Activated CD8-positive, alpha-beta T cell treated with anti-CD3 and anti-CD28 coated beads, Interleukin-2, amount 10 ng/mL, durations not matched to agents 7 days and 5 days (primary cell): ENCODE measurements at places on chromosomes 4 and X.

DNA sequence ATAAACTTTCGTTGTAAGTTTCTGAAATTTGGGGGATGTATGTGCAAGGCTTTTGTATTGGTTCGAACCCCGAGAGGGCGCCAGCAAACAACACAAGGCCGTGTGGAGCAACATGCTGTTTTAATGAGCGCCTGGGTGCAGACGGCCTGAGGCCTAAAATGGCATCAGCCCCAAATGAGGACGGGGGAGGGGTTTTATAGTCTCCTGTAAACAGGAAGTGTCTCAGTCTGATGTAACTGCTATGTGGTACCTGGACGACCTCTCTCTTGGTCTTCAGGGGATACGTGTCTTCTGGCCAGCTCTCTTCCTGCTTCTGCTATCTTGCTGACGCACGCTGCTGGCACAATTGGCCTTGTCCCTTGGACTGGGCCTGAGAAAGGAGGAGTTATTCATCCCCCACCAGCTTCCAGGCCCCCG is 1348.0 kb downstream of the ADGRL3 start:
- no peaks in the 10 kb centered on the region for H3K27me3 ChIP-seq
- no peaks in the 10 kb centered on the region for H3K4me1 ChIP-seq
- no peaks in the 10 kb centered on the region for H3K36me3 ChIP-seq

DNA sequence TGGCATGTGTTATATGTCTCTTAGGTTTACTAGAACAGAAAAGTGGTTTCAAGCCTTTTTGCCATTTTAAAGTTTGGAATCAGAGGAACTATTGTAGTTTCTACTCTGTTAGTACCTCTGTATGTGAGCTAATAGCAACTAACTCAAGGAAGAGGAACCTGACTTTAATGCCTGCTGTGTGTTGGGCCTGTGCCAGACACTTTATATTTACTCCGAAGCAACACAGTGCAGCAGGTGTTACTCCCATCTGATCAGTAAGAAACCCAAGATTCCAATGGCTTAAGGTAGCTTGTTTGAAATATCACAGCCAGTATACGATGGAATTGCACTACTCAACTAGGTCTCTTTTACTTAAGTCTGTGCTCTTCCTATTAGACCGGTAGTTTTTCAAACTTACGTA is 79.2 kb downstream of the USP9X start:
- H3K27ac ChIP-seq = no peak overlapping the region
- peaks cover 17% of the 10 kb centered on the region for H3K36me3 ChIP-seq
- no peaks in the 10 kb centered on the region for H3K4me1 ChIP-seq
- no peaks in the 10 kb centered on the region for H3K27me3 ChIP-seq

DNA sequence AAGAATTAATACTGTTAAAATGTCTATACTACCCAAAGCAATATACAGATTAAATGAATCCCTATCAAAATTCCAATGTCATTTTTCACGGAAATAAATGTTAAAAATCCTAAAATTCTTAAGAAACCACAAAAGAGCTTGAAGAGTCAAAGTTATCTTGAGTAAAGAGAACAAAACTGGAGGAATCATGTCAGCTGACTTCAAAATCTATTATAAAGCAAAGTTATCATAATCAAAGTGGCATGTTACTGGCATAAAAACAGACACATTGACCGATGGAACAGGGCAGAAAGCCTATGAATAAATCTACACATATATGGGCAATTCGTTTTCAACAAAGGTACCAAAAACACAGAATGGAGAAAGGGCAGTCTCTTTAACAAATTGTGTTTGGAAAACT is 579.0 kb downstream of the INPP4B start:
- H3K27ac ChIP-seq = no peak overlapping the region
- peaks cover 30% of the 10 kb centered on the region for H3K4me1 ChIP-seq
- no peaks in the 10 kb centered on the region for H3K27me3 ChIP-seq
- no peak overlapping the region for H3K4me3 ChIP-seq
- DNase-seq = no peak
- H3K36me3 ChIP-seq = peaks cover 54% of the 10 kb centered on the region

DNA sequence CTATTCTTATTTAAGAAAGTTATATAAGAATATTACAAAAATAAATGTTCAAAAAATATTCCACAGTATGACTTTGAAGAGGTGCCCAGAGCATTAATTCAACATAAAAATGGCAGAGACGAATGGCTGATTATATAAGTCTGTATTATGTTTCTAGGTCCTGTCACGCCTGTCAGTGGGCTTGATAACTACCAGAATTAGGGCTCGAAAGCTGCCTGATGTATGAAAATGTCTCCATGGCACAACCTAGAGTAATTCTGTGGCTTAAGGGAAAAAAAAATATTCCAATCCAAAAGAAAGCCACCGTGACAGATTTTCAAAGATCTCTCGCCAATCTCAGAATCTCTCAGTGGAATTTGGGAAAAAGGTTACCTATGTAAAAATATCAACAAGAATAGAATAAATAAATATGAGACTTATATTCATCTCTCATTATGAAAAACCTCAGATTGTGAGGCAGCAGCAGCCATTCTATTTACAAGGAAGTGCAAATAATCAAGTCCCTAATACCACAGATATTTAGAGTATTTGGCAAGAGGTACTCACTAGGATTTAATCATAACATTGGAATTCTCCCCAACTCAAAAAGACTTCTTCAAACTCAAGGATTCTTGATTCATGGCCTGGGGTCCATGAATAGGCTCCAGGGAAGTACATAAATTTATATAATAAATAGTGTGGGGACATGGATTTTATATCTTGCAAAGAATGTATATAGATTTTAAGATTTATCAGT is 489.1 kb upstream of the INTU start:
- no peak for DNase-seq
- no peaks in the 10 kb centered on the region for H3K36me3 ChIP-seq
- H3K4me1 ChIP-seq = no peaks in the 10 kb centered on the region
- no peak overlapping the region for H3K4me3 ChIP-seq

- H3K4me3 ChIP-seq = no peak overlapping the region
- H3K36me3 ChIP-seq = no peaks in the 10 kb centered on the region
- H3K27ac ChIP-seq = no peak overlapping the region
- peaks cover 28% of the 10 kb centered on the region for H3K4me1 ChIP-seq
Observed at GRCh38 chrX:154125391-154126040, 18.5 kb upstream of the OPN1LW start.

- no peak overlapping the region for H3K27ac ChIP-seq
- H3K27me3 ChIP-seq = no peaks in the 10 kb centered on the region
- peaks cover 2% of the 10 kb centered on the region for H3K36me3 ChIP-seq
- no peak for DNase-seq
Observed at GRCh38 chr4:94525993-94526728, 74.4 kb downstream of the PDLIM5 start.

DNA sequence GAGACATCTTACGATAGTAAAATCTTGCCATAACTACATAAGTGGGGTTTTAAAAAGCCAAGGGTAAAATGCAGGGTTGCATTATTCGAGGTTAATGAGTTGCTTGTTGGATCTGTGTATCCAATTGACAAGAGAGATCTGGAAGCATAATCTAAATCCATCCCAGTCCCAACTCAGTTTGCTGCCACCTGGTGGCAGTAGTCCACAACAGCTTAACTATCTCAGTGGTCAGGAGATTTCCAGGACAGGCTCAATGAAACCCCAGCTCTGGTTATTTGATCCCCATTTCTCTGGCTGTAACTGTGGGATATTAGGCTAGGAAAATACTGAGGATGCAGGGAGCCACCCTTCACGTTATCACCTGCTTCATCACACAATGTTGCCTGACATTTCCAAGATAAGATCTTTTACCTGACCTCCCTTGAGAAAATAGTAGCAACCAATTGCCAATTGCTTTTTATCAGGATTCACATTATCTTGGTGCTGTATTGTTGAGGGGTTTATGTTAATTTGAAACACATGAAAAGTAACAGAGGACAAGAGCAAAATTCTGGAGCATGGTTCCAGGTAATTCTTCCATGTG is 88.2 kb upstream of the TNIP3 start:
- DNase-seq = peak; percentile 69
- H3K4me3 ChIP-seq = no peak overlapping the region
- H3K27ac ChIP-seq = no peak overlapping the region
- H3K27me3 ChIP-seq = no peaks in the 10 kb centered on the region

DNA sequence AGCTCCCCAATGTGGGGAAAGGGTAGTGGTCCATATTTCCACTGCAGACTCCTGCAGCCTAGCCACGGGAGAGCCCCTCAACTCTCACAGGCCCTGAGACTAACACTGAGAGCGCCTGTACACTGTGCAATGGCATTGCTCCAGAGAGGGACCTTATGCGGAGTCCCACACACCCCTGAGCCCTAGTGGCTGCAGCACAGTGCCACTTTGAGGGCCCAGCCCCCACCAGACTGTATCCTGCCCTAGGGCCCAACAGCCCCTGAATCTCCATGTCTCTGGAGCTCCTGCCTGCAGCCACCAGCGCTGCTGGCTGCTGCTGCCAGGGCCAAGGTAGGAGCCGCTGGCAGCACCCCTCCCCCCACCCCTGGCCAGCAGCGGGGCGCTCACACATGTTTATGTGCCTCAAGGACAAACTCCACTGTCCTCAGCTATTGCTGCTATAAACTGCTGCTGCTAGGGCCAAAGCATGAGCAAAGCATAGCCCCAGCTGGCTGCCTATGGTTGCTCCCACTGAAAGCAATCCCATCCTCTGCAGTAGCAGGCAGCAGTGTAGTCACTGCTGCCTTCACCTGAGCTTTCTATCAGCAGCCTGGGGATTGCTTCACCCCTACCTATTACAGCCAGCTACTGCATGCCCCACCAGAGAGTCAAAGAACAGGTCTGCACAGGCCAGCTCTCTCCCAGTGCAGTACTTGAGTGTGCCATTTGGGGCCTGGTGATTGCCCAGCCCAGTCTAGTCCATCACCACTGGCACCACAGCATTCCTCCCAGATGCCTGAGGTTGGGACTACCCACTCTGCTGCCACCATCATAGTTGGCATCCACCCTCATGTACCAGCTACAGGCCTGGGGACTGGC is 24.3 kb downstream of the TMEM154 start:
- peaks cover 47% of the 10 kb centered on the region for H3K36me3 ChIP-seq
- H3K27me3 ChIP-seq = no peaks in the 10 kb centered on the region
- DNase-seq = no peak
- no peak overlapping the region for H3K4me3 ChIP-seq
- no peak overlapping the region for H3K27ac ChIP-seq

DNA sequence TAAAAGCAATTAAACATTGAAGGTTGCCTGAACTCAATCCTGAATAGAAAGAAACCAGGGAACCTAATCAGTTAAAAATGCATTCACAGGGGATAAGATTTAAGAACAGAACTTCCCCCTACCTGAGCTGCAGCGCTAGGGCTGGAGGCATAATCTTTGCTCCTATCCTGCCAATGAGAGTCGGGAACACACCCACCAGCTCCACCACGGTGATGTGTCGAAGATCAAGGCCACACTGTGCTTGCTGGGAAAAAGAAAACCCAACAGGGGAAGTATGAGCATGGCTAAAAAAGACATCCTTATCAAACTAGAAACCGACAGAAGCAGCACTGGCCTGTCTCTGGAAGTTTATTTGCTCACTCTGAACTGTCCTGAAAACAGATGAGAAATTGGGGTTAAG is 66.3 kb downstream of the SRPX start:
- DNase-seq = no peak
- H3K36me3 ChIP-seq = no peaks in the 10 kb centered on the region
- H3K27ac ChIP-seq = no peak overlapping the region
- H3K4me3 ChIP-seq = no peak overlapping the region
- H3K4me1 ChIP-seq = no peaks in the 10 kb centered on the region
- peaks cover 3% of the 10 kb centered on the region for H3K27me3 ChIP-seq

GRCh38 chr4:82629238-82630000 is 67.6 kb upstream of the TMEM150C start:
- H3K4me1 ChIP-seq = no peaks in the 10 kb centered on the region
- no peak for DNase-seq
- no peaks in the 10 kb centered on the region for H3K36me3 ChIP-seq
- H3K4me3 ChIP-seq = no peak overlapping the region

GRCh38 chr4:126991965-126992364 is 640.8 kb upstream of the INTU start:
- no peaks in the 10 kb centered on the region for H3K4me1 ChIP-seq
- DNase-seq = no peak

DNA sequence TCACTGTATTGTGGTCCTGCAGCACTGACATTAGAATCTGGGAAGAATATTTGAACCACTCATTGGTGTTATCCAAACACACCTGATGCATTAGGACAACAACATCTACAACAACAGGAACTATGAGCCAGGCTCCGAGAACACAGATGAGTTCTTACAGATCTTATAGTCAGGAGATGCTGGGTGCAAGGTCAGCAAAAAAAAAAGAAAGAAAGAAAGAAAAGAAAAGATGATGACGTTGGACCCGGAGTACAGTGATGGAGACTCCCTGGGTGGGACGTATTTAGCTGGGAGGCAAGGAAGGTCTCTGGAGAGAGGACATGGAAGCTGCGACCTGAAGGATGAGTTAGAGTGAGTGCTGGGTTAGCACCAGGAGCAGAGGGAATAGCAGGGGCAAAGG is 17.8 kb upstream of the MAN2B2 start:
- no peak for DNase-seq
- H3K27me3 ChIP-seq = peaks cover 33% of the 10 kb centered on the region
- H3K4me3 ChIP-seq = no peak overlapping the region
- H3K4me1 ChIP-seq = peaks cover 14% of the 10 kb centered on the region
- H3K27ac ChIP-seq = no peak overlapping the region
- H3K36me3 ChIP-seq = no peaks in the 10 kb centered on the region

DNA sequence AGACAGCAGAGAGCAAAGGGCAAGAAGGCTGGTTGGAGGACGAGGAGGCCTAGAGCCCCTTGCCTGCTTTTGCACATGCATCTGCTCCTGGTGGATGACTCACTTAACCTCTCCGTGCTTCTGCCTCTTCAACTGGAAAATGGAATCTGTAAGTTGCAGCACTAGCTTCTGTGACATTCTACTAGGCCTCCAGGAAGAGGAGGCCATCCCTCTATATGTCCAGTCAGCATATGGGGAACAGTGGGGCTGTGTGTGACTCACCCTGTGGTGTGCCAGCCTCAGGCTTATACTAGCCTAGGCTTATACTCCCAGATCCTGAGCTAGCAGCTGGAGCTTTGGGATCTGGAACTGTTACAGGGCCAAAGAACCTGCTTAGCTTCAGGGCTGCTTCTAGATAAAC is 36.0 kb downstream of the RTL9 start:
- no peak overlapping the region for H3K27ac ChIP-seq
- peaks cover 3% of the 10 kb centered on the region for H3K27me3 ChIP-seq
- H3K4me3 ChIP-seq = no peak overlapping the region
- no peaks in the 10 kb centered on the region for H3K36me3 ChIP-seq

DNA sequence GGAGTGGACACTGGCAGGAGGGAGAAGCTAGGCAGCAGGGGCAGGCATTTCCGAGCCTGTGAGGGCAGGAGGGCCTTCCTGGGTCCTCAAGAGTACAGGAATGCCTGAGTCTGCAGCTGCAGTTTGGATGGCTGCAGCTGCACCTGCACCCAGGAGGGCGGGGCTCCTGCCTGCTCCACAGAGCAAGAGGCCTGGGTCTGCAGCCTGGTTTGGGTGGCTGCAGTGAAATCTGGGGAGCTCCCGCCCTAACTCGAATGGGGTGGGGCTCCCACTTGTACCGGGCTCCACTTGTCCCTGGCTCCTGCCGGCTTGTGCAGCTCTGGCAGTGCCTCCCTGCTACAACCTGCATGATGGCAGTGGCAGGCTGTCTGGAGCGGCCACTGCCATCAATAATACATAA is 436.0 kb downstream of the ARHGAP24 start:
- no peak for DNase-seq
- no peak overlapping the region for H3K4me3 ChIP-seq
- H3K27ac ChIP-seq = no peak overlapping the region
- no peaks in the 10 kb centered on the region for H3K27me3 ChIP-seq

GRCh38 chrX:70488856-70489255 is 44.2 kb downstream of the DLG3 start:
- H3K36me3 ChIP-seq = peaks cover 25% of the 10 kb centered on the region
- H3K4me1 ChIP-seq = peaks cover 11% of the 10 kb centered on the region
- H3K27ac ChIP-seq = no peak overlapping the region
- no peak overlapping the region for H3K4me3 ChIP-seq
- no peaks in the 10 kb centered on the region for H3K27me3 ChIP-seq
